Prostate gland (tissue), 2 donors: ENCODE measurements at places on chromosomes 4 and X. TPM values are rescaled to one million over a fixed set of nuclear protein-coding genes. Genes with fewer than 3 reads are reported as not detected.

The SSX4 gene
- not detected for total RNA-seq

The NRK gene
- 4.9 TPM for total RNA-seq

The ZIC3 gene
- total RNA-seq, result not detected

The PAGE5 gene
- total RNA-seq, result 11.1 TPM

The PASD1 gene
- 21.5 TPM for total RNA-seq

The PRKG2 gene
- 5.2 TPM for total RNA-seq

The SRPX2 gene
- total RNA-seq, result 4.8 TPM

The MAGED4B gene
- total RNA-seq, result 23.1 TPM

The PHEX gene
- 0.34 TPM for total RNA-seq

The TMSB15C gene
- 6.4 TPM for total RNA-seq

The UGT2B10 gene
- not detected for total RNA-seq

The MAGEB10 gene
- 4.2 TPM for total RNA-seq

The HTRA3 gene
- total RNA-seq, result 6.0 TPM

The CLDN2 gene
- total RNA-seq, result not detected

The GABRA4 gene
- not detected for total RNA-seq

The C4orf51 gene
- total RNA-seq, result not detected

The NDUFB11 gene
- total RNA-seq, result 131 TPM

The PF4V1 gene
- not detected for total RNA-seq

The MAGEA11 gene
- not detected for total RNA-seq

The DMP1 gene
- not detected for total RNA-seq

The RPS6KA6 gene
- total RNA-seq, result 5.3 TPM

The GPRASP3 gene
- 5.9 TPM for total RNA-seq

The ADH6 gene
- total RNA-seq, result not detected

The ATRX gene
- 49.3 TPM for total RNA-seq

The XKRX gene
- total RNA-seq, result 0.36 TPM

The GLRB gene
- total RNA-seq, result 2.6 TPM

The AMBN gene
- not detected for total RNA-seq

The PNCK gene
- total RNA-seq, result 8.5 TPM

The UBE2K gene
- 25.6 TPM for total RNA-seq

The CXCL11 gene
- total RNA-seq, result not detected

The SLC49A3 gene
- 2.6 TPM for total RNA-seq

The SNCA gene
- 8.7 TPM for total RNA-seq

The EGFL6 gene
- not detected for total RNA-seq

The REPS2 gene
- 46.5 TPM for total RNA-seq

The CSN2 gene
- total RNA-seq, result not detected

The TMPRSS11B gene
- total RNA-seq, result not detected

The MAGEE2 gene
- total RNA-seq, result not detected

The ANKRD37 gene
- total RNA-seq, result 19.0 TPM

The RAB40A gene
- total RNA-seq, result 24.7 TPM

The KDR gene
- 22.7 TPM for total RNA-seq

The SLC4A4 gene
- total RNA-seq, result 89.2 TPM

The ZBTB49 gene
- 5.1 TPM for total RNA-seq

The HTN1 gene
- total RNA-seq, result not detected

The RAB33A gene
- not detected for total RNA-seq

The FAM13A gene
- total RNA-seq, result 107 TPM

The CT55 gene
- 2.5 TPM for total RNA-seq

The LUZP4 gene
- 10.1 TPM for total RNA-seq

The AREG gene
- total RNA-seq, result 4.2 TPM

The CSAG1 gene
- total RNA-seq, result not detected
